ENCODE measurements at places on chromosomes 11 and 22.

GRCh38 chr22:46462726-46463371 lies 74.6 kb downstream of the CELSR1 start:
- DNase-seq, result no peak

DNA sequence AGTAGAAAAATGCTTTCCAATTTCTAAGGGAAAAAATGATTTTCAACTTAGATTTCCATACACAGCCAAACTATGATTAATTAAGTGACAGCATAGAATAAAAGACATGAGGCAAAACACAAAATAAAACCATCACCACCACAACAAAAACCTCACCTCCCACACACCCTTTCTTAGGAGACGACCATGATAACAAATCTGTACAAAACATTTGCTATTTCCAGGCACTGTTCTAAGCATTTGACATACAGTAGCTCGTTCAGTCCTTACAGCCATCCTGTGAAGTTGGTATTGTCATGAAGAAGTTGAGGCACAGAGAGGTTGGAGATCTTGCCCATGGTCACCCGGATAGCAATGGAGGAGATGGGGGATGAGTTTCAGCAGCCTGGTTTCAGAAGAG lies 8.7 kb downstream of the SPI1 start:
- no peak for DNase-seq

- DNase-seq, result no peak
Observed at GRCh38 chr11:130243816-130244215, 70.9 kb downstream of the ZBTB44 start.

GRCh38 chr11:75454987-75455386 lies 22.0 kb upstream of the KLHL35 start:
- no peak for DNase-seq

- DNase-seq, result no peak
Observed at GRCh38 chr11:95067841-95068219, 1.1 kb downstream of the SRSF8 start.

DNA sequence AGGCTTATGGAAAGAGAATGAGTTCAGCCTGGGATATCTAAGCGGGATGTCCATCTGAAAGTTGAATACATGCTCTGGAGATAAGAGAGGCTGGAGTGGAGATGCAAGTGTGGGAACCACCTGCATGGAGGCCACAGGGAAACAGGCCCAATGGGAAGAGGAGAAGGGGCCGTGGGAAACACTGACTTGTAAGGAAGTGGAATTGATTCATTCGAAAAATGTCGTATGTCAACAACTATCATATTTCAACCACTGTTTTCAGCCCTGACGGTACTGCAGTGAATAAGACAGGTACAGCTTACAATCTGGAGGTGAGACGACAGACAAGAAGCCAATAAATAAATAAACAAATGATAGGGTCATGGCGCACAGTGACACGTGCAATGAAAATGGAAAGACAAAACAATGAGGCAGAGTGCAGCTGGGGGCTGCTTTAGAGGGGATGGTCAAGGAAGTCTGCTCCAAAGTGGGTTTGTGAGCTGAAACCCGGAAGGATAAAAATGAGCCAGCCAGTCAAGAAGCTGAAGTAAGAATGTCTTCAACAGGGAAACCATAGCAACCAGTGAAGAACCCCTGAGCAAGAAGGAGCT lies 35.9 kb downstream of the EFCAB6 start:
- no peak for DNase-seq

DNA sequence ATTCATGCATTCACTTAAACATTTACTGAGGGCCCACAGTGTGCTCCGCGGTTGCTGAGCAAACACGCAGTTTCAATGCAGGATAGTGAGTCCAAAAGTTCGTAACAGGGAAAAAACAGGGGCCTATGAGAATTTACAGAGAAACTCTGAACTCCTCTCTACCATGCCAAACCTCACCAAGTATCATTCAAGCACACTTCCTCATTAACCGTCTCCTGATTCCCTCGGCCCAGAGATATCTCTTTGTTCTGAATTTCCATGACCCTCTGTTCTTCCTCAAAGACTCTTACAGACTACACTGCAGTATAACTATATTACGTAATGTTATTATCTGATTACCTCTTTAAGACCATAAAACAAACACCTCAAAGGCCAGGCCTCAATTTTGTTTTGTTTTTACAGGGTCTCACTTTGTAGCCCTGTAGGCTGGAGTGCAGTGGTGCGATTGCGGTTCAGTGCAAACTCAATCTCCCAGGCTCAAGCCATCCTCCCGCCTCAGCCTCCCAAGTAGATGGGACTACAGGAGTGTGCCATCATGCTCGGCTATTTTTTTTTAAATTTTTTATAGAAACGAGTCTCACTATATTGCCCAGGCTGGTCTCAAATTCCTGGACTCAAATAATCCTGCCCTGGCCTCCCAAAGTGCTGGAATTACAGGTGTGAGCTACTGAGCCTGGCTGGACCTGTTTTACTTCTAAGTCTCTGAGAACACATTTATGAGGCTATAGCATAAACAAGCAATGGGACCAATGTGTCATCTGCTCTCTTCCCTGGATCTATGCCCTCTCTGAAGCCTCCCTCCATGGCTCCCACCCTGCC lies 3.6 kb downstream of the HPS4 start:
- DNase-seq, result no peak

- no peak for DNase-seq
Observed at GRCh38 chr11:125948278-125949051, 2.6 kb downstream of the VSIG10L2 start.

DNA sequence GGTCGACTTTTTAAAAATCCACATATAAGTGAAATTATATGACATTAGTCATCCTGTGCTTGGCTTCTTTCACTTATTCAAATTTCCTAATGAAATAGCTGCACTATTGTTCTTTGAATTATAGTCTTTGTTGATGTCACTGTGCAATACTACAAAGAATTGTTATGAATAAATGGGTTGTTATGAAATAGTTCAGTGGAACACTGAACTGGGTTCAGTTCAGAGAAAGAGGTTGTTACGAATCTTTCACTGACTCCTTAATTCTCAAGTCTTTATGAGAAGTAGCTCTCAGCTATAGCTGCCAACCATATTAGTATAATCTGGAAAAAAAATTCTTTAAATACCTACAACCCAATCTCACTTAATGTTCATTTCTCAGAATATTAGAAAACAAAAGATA lies 42.3 kb downstream of the CASP12 start:
- DNase-seq, result no peak

GRCh38 chr11:2328021-2328420 lies 26.2 kb downstream of the TSPAN32 start:
- no peak for DNase-seq

- no peak for DNase-seq
Observed at GRCh38 chr11:27459191-27459590, 13.4 kb downstream of the LGR4 start.

DNA sequence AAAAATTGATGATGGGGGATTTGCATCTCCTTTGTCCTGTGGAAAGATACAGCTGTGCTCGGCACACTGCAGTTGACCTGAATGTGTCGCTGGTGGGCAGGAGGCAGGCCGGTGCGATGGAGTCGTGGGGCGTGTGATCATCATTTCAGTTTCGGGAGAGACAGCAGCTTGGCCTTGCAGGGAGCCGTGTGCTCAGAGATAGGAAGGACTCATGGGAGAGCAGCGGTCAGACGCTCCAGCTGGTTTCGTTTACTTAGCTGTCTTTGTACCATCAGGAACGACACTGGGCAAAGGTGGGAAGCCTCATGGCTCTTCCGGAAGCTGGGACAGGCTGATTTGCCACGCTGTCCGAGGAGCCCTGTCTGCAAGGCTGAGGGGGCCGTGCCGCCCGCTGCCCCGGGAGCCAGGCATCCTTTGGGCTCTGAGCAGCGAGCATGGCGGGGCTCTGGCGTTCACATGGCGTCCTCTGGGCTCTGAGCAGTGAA lies 32.7 kb downstream of the GRAMD4 start:
- no peak for DNase-seq

DNA sequence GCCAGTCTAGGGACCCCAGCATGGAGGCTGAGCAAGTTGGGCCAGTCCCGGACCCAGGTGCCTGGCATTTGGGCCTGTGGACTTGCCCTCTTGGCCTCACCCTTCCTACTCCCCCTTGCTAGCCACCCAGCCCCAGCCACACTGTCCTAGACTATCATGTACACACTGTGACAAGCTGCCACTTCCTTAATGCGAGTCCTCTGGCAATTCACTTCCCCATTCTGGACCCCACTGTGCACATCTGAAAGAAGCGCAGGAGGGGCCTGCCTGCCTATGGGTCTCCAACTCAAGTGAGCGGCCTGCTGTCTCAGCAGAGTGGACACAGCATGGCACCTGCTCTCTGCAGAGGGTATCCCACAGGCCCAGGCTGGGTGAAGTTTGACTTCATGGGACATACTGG lies 68.5 kb upstream of the LMO1 start:
- DNase-seq, result no peak

DNA sequence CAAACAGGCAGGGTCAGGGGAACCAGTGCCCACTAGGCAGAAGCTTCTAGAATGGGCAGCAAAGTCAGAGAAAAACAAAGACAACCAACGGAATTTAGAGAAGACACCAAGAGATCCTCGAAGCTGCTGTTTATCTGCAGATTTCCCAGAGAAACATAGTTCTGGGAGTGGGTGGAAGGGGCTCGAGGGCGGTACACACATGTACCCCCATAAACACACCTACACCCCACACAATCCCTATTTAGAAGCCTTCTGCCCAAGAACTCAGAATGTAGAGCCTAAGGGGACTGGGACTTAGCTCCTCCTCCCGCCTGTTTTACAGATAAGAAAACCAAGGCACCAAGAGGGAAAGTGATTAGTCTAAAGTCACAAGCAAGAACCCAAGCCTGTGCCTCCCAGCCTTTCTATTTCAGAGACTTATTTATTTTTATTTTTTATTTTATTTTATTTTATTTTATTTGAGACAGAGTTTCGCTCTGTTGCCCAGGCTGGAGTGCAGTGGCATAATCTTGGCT lies 6.4 kb downstream of the NPTXR start:
- DNase-seq, result no peak

DNA sequence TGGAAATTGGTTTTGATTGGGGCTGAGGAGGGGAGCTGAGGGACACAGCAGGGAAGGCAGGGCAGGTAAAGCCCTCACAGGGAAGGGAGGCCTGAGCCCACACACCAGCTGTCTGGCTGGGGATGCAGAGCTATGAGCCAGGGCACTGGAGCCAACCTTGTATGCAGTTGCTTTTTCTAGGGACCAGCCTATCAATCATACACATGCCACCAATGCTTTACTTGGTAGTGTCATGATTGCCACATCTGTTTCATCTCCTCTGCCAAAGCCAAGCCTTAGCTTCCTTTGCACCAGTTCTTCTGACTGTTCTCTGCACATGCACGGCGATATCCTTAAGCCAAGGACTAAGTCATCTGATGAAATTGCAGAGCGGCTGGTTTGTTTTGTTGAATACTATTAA lies 207.1 kb upstream of the PLET1 start:
- DNase-seq, result no peak

DNA sequence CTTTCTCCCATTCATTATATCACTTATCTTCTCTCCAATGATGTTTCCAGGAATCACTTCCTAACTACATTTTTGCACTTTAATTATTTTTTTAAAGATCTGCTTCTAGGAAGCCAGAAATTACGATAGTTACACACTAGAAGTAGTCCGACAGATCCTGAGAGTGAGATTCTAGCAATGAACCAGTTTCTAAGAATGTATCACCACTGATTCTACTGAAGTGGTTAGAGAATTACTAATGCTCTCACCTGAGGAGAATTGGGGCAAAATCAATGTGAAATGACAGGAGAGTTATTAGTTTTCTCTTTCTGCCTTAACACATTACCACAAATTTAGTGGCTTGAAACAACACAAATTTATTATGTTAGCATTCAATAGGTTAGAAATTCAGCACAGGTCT lies 241.2 kb downstream of the CASP12 start:
- no peak for DNase-seq

GRCh38 chr11:113204280-113204679 lies 110.1 kb upstream of the TTC12 start:
- DNase-seq, result no peak

- DNase-seq, result no peak
Observed at GRCh38 chr11:117715801-117716200, 81.2 kb downstream of the DSCAML1 start.

- no peak for DNase-seq
Observed at GRCh38 chr11:31995032-31995431, 95.8 kb upstream of the RCN1 start.

GRCh38 chr11:18312663-18313420 lies 9.1 kb downstream of the HPS5 start:
- DNase-seq, result no peak

DNA sequence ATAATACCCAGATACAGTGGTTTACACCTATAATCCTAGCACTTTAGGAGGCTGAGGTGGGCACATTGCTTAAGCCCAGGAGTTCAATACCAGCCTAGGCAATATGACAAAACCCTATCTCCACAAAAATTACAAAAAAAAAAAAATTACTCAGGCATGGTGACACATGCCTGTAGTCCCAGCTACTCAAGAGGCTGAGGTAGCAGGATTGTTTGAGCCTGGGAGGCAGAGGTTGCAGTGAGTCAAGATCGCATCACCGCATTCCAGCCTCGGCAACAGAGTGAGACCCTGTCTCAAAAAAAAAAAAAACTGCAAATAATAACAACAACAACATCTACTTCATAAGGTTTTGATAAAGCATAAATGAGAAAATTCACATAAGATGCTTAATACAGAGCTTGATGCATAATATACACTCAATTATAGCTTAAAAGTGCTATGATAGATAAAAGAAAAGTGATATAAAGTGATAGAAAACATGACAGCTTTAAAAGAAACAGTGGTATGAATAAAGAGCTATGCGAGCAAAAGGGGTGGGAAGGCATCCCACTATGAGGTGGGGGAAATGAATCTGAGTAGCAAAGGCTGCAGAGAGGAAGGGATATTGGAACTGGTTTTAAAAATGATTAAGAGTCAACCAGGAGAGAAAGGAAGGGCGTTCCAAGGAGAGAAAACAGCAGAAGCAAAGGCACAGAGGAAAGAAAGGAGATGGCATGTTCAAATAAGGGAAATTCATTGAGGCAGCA lies 197.6 kb downstream of the KIF18A start:
- DNase-seq, result no peak

- DNase-seq, result no peak
Observed at GRCh38 chr11:86303257-86303656, 1.2 kb downstream of the HIKESHI start.

DNA sequence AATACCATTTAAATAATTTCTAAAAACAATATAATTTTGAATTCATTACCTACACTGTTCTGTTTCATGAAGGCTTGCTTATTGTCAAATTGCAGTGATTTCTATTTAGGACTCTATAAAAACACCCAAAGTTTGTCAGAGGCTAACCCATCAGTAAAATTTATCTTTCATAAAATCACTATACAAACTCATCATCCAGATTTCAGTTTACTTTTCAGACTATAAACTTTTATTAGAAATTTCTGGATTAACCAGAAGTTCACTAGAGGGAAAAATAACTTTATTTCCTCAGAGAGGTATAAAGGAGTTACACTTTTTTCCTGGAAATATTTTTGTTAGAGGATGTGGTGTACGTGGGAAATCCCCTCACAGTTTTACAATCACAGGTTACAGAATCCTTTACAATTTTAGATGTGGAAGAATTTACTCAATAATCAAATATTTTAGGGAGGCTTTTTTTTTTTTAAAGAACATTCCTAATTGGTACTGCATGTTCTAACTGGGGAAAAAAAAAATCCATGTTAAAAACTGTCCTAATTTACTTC lies 176.7 kb downstream of the SWAP70 start:
- no peak for DNase-seq

- no peak for DNase-seq
Observed at GRCh38 chr11:74474316-74474715, 7.0 kb upstream of the KCNE3 start.

- DNase-seq, result no peak
Observed at GRCh38 chr11:109795234-109795633, 298.0 kb upstream of the ZC3H12C start.
